ENCODE measurements at places on chromosomes 13 and 19.
A peak's percentile ranks its signal among the peaks of the same experiment; 100 is the strongest.

DNA sequence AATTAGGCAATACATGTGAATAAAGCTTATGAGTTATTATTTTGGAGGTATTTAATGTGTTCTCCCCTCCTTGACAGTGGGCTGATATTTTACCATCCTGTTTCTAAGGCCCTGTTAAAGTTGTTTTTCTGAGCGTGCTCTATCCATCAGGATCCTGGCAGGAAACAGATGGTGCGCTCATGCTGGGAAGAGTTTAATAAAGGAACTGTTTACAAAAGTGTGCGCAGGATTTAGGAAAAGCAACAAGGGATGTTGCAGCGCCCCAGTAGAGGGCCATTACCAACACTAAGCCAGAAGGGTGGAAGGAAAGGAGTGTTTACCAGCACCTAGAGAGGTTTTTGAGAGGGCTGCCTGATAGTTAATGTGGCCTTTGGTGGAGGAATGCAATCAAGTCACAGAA, 374.5 kb downstream of the KCNRG start:
- DNase-seq: no peak
- H3K4me3 ChIP-seq: no peak overlapping the region
- no peaks in the 10 kb centered on the region for H3K36me3 ChIP-seq
- H3K4me1 ChIP-seq: no peaks in the 10 kb centered on the region

- DNase-seq: no peak
- no peaks in the 10 kb centered on the region for H3K27me3 ChIP-seq
- no peaks in the 10 kb centered on the region for H3K4me1 ChIP-seq
- no peak overlapping the region for H3K27ac ChIP-seq
- H3K36me3 ChIP-seq: no peaks in the 10 kb centered on the region
Measured at GRCh38 chr13:113562085-113562749, 22.3 kb upstream of the TFDP1 start.

DNA sequence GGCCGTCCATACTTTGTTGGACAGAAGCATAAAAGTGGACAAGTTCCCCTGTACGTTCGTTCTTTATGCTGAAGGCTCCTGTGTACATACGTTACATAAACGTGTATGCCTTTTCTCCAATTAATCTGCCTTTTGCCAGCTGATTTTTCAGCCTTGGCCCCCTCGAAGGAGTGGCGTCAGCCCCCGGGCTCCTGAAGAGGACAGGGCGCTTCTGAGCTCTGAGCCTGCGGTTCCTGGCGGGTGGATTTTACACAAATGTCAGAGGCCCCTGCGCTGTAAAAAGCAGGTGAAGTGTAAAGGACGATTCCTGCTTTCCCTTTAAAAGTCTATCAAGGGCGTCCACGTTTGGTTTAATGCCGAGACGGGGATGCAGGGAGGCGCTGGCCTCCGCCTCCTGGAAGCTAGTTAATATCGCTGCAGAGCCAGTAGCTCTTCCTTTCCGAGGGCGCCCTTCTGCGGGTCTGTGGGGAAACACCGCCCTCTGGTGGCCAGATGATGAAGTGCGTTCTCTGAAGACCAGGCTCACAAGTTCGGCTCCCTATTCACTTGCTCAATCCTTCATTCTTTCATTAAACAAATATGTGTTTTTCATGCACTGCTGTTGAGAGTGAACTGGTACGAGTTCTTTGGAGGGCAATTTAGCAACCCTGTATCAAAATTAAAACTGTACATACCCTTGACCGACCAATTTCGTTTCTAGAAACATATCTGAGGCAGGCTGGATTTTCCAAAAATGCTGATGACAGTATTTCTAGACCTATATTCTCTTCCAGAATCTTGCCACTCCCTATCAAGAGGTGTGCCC, 62.0 kb downstream of the GPR12 start:
- DNase-seq: peak; percentile 87
- H3K27ac ChIP-seq: no peak overlapping the region
- H3K4me1 ChIP-seq: no peaks in the 10 kb centered on the region
- no peaks in the 10 kb centered on the region for H3K27me3 ChIP-seq
- no peak overlapping the region for H3K4me3 ChIP-seq
- no peaks in the 10 kb centered on the region for H3K36me3 ChIP-seq

GRCh38 chr13:95267662-95268342, 33.4 kb downstream of the ABCC4 start:
- no peak for DNase-seq
- H3K27ac ChIP-seq: no peak overlapping the region
- H3K27me3 ChIP-seq: no peaks in the 10 kb centered on the region
- no peak overlapping the region for H3K4me3 ChIP-seq

DNA sequence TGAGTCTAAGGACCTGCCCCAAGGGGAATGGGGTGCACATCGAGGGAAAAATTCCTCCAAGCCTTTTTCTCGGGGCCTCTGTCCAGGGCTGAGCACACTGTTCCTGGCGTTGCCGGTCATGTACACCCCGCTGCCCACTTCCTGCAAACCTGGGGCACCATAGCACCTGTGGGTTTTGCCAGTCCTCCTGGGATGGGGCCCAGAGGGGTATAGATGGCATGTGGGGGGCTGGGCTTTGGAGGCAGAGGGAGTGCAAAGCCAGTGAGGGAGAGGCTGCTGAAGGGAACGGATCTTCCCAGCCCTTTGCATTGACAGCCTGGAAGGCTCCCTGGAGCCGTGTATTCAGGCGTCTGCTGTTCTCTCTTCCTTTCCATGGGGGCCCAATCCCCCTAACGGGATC, 187.3 kb downstream of the ZNF536 start:
- no peaks in the 10 kb centered on the region for H3K36me3 ChIP-seq
- H3K4me1 ChIP-seq: no peaks in the 10 kb centered on the region
- no peak overlapping the region for H3K4me3 ChIP-seq

- DNase-seq: no peak
- H3K4me1 ChIP-seq: no peaks in the 10 kb centered on the region
- no peaks in the 10 kb centered on the region for H3K36me3 ChIP-seq
Measured at GRCh38 chr19:23509686-23510450, 114.6 kb upstream of the ZNF91 start.
